ENCODE measurements at places on chromosomes 3 and 15.

GRCh38 chr15:22891426-22892210 is 53.2 kb downstream of the NIPA2 start:
- no peak for DNase-seq

DNA sequence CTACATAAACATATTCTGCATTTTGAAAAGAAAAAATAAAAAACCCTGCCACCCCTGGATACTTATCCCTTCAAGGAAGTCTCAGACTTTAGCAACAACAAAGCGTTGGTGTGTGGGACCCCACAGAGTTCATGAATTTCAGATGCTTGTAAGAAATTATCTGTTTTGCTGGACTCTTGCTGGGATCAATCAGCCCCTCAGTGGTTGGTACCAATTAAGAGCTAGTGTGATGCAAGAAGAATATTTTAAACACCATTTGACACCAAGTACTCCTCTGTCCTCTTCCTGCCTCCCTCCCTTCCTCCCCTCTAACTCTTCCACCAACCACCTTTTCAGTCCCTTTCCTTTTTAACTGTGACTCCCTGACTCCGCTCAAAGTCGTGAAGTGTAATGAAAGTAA is 51.5 kb downstream of the SST start:
- no peak for DNase-seq

GRCh38 chr3:100463646-100464155 is 28.7 kb upstream of the TMEM45A start:
- no peak for DNase-seq

DNA sequence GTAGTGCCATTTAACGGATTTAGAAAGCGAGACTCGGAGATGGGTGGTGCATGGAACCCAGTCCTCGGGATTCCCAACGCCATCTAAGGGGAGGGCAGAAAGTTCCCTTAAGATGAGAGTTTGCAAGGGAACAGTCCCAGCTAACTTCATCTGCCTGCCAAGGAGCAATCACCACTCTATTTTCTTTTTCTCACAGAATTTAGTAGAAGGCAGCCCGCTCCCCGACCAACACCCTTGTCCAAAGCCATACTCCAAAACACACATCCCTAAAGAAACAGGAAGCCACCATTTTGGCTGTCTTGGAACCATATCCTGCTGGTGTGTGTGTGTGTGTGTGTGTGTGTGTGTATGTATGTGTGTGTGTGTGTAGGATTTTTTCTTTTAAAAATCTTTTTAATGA is 7.1 kb upstream of the FGD5 start:
- DNase-seq = no peak

DNA sequence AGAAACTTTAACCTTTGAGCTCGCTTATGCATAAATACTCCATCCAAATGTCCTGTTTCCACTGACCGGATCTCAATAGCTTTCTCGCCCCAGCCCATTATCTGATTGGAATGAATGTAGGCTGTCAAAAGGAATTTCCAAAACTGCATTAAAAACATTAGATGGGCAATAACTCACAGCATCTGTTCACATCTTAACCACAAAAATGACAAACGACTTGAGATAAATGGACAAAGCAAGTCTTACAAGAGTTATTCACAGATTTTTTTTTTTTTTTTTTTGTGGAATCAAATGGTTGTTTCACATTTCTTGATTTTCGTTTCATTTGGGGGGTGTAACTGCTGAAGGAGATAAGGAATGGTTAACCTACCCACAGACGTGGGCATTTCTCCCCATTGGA is 39.7 kb upstream of the SLC2A2 start:
- DNase-seq = no peak

DNA sequence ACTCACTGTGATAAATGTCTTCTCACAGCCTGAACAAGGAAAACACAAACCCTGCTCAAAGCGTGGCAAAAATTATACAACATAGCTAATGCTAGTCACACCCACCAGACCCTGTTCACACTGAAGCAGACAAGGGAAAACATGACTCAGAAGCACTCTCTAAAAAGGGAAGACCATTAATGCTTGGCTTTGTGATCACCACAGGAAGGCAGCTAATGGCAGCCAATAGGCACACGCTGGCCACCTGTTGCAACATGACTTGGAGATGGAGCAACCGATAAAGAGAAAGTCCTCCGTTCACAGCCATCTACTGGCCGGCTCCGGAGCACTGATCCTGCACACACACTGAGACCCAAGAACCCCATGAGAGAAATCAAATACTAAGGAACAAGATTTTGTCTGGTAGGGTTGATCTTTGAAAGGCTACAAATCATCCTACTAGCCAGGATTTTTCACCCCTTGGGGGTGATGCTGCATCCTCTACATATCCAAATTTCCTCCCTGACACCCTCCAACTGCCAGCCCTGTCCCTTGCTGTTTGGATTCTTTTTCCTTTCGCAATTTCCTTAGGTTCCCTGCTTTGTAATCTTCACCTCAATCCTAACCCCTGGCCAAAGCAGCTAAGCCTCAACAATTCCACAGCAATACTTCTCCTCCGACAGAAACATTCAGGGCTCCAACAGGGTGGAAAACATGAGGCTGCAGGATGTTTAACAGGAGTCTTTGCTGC is 3.2 kb downstream of the ZXDC start:
- DNase-seq = no peak

GRCh38 chr15:85458764-85459163 is 78.4 kb downstream of the AKAP13 start:
- DNase-seq = no peak

- no peak for DNase-seq
These were observed 11.4 kb upstream of the VGLL3 start for GRCh38 chr3:87002346-87002745.

DNA sequence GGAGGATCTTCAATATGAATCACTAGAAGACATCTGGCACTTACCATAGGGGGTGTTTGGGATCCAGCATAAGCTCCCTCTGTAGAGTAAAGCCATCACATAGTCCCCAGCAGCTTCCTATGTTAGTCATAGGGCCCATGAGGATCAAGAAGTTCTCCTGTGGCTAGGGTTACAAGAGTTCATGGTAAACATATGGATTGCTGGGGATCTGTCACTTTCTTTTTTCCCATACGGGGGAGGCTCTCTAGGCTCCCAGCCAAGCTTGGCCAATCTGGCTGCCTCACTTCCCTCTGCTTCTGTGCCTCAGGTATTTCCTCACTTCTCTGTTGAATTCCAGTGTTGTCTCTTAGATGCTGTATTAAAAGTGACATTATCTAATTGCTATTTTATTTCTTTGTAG is 597.9 kb downstream of the PDCD6IP start:
- no peak for DNase-seq

DNA sequence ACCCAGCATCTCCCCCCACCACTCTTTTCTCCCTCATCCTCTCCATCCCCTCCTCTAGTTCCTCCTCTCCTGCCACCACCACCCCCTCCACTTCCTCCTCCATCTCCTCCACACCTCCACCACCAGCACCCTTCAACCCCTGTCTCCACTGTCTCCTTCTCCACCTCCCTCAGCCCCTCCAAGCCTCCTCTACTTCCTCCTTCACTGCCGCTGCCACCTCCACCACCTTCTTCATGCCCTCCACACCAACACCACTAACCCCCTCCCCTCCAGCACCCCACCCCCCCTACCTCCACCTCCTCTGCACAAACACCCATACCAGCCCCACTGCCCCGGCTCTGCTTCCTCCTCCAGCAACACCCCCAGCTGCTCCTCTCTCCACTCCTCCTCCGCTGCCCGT is 88.0 kb downstream of the HES1 start:
- no peak for DNase-seq

- no peak for DNase-seq
These were observed 14.6 kb downstream of the RAB43 start for GRCh38 chr3:129106866-129107565.

GRCh38 chr3:167671878-167672427 is 18.2 kb upstream of the WDR49 start:
- DNase-seq = no peak
